ENCODE measurements at places on chromosomes 2 and 18.

DNA sequence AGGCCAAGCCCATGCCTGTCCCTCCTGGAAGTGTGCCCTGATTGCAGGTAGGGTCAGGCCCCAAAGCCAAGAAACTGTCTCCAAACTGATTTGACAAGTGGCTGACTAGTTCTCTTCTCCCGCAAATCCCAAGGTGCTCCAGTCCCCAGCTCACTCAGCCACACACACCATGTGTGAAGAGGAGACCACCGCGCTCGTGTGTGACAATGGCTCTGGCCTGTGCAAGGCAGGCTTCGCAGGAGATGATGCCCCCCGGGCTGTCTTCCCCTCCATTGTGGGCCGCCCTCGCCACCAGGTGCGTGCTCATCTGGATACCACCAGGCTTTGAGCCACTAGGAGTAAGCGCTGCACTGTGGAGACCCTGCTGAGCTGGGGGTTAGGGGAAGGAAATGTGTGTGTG, 8.3 kb downstream of the ACTG2 start:
- no peak for DNase-seq

DNA sequence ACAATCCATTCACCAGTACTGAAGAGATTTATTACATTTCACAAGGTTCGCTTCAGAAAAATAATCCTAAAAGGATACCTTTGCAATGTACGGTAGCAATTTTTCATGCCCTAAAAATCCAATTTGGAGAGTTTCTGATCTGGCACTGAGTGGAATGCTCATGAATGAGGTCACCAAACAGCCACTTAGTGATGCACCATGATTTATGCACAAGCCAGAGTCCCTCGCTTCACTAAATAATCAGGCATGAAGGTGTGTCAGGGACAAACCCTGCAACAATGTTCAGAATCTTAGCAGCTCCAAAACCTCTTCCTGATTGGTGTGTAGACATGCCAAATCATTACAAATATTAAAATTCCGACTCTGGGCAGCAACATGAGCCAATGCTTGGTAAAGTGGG, 221.1 kb downstream of the CNTNAP5 start:
- no peak for DNase-seq

- DNase-seq = no peak
These were observed 297.7 kb upstream of the SYT4 start for GRCh38 chr18:43574974-43575373.

DNA sequence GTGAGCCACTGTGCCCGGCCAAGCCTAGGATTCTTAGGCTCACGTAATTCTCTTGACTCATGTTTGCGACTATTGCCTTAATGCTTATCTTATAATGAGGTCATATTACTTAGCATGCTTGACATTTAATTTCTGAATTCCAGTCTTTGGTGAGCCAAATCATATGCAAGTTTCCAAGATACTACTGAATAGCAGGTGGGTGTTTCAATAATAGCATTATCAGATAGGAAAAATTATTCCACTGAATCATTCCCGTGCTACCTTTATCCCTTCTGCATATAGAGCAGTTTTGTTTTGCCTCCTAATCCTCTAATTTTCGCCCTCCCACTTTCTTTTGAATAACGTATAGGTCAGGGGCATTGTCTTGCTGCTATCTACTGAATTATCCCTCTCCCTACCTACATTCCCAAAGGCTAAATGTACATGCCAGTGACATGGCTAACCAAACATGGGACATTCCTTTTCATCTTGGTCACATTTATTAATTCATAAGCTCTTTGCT, 4.9 kb downstream of the DAW1 start:
- no peak for DNase-seq

- DNase-seq = no peak
These were observed 8.9 kb downstream of the SULT1C2 start for GRCh38 chr2:108297436-108298141.

- DNase-seq = no peak
These were observed 14.8 kb downstream of the MBD2 start for GRCh38 chr18:54209471-54210180.

DNA sequence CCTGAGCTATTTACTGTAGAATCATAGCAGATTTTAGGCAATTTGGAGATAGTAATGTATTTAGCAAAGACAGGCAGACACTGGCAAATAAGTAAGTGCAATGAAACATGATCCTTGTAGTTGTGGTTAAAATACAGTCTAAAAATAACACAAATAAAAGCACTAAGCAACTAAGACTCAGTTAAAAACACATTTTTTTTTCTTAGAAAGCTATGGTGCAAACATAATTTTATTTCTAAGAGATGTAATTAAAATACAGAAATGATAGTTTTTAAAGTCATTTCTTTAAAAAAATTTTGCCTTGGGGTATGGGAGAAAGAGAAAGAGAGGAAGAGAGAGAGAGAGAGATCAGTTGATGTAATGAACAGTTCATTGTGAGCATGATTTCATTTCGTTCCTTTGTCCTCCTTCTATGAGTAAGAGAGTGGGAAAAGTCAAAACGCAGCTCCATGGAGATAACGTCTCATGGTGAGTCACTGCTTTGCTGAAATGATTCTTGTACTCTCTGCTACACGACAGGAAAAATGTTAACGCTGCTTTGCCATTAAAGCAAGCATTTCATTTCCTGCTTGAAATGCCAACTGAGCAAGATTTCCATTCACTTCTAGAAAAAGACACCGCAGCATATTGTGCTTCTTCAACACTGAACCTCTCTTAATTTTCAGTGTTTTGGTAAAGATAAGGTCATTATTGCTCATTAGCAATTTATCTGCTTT, 61.3 kb upstream of the PGAP1 start:
- DNase-seq = peak; percentile 14

- no peak for DNase-seq
These were observed 20.4 kb downstream of the RBM43 start for GRCh38 chr2:151241224-151241623.

DNA sequence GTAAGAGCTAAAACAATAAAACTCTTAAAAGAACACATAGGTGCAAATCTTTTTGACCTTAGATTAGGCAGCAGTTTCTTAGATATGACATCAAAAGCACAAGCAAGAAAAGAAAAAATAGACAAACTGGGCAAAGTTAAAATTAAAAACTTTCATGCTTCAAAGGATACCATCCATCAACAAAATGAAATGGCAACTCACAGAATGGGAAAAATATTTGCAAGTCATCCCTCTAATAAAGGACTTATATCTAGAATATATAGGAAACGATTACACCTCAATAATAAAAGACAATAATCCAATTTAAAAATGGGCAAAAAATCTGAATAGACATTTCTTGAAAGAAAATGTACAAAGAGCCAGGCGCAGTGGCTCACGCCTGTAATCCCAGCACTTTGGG, 29.5 kb upstream of the ALMS1 start:
- no peak for DNase-seq

DNA sequence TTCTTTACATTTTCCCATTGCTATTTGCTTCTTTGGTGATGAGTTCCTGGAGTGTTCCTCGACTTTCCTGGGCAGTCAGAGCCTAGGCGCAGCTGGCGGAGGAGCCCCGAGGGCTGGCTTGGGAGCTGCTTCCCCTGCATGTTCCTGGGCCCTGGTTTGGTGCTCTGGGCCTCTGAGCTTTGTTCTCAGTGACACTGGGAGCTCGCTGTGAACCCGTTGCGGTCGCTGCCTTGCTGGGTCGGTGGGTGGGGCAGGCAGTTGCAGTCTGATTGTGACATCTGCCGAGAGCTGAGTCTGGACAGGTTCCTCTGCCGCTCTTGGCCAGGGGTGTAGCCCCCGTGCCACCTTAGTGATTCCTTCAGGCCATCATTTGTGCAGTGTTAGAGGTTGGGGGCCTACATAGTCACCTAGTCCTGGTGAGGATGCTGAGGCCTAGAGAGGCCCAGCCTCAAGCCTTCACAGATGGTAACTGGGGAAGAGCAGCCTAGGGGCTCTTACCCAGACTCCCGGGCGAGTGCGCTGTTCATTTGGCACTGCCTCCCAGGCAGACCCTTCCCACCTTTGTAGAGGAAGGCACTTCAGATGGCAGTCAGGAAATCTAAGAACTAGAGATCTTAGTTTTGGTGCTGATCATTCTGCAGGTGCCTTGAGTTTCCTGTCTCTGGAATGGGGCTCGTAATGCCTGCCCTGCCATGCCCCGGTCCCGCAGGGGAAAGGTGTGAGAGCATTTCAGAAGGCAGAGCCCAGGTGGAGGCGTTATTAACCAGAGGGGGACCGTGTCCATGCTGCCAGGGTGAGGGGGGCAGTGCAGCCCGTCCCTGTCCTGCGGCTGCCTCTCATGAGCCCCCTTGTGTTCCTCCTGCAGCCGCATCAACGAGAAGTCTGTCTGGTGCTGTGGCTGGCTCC, 8.4 kb downstream of the ASB1 start:
- DNase-seq = no peak

DNA sequence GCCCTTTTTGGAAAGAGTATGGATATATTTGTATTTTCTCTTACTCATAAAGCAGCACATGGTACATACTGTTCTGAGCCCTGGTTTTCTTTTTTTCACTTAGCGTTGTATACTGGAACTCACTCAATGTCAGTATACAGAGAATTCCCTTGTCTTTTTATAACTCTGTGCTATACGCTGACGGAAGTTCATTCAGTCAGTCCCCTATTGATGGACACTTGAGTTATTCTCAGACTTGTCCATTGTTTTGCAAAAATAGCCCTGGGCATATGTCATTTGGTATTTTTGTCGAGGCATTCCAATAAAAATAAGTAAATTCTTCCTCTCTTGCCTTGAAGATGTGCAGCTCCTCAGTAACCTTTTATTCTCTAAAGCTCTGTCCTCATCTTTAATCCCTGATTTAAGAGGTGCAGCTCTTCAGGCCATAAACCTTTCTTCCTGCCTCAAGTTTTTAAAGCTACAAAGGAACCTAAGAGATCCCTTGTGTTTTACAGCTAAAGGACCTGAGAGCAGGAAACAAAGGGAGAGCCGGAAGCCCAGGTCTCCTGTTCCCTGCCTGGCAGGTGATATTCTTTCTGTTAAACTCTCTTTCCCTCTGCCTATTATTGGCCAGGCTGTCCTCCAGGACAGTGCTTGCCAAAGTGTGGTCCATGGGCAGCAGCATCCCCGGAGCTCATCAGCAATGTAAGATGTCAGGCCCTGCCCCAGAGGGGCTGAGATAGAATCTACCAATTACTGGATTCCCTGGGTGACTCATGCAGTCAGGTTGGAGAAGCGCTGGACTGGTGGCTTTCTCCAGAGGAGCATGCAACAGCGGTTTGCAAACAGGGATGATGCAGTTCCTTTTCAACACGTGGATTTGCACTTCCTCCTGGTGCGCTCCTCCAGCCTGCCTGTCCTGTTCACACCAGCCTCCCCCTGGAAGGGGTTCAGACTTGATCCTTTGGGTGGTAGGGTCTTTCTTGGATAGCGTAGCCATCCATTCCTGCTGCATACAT, 158.0 kb downstream of the NEDD4L start:
- DNase-seq = no peak

DNA sequence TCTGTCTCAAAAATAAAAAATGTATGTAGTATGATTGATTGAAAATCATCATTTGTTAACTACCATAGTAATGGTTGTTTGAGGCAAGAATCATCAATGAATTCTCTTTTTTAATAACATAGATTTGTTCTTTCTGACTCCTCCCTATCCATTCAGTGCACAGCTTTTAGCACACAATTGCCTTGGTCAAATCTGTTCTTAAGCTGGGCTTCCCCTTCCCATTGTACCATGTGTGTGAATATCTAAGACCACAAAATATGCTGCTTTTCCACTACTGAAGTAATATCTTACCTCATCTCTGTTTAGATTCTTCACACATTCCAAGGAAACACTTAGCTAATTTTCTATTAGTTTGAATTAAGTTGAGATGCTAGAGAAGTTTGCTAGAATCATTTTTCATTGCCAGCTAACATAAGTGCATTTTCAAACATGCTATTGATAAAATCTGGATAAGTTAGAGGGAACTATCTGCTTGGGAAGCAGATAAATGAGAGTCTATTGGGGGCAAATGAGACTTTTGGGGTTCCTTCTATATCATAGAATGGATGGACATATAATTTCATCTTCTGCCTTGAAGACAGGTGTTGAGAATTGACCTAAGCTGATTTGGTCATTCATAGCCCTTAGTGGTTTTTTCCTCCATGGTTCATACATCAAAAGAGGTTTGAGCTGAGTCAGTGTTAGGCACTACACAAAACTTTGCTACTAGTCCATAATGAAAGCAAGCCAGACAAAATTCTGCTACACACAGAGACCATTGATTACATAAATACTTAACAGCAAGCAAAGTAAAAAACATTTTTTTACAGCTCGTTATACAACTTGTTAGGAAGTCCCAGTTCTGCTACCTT, 231.9 kb downstream of the PLCL1 start:
- DNase-seq = no peak

DNA sequence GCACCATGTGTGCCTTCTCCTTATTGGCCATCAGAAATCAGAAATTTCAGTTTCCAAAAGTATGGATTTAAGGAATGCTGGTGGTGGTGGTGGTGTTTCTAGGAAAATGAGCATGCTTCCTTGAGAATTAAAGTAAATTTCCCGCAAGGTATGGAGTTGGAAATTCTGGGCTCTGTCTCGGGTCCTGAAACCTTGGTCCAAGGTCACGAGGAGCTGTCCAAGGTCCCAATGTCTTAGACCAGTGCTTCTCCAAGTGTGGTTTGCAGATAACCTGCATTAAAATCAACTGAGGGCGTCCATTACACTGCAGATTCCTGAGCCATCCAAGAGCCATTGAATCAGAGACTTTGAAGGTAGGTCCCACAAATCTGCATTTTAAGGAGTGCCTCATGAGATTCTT, 210.9 kb upstream of the PKDCC start:
- peak; percentile 32 for DNase-seq

GRCh38 chr2:3192920-3193319, 184.7 kb downstream of the EIPR1 start:
- no peak for DNase-seq

DNA sequence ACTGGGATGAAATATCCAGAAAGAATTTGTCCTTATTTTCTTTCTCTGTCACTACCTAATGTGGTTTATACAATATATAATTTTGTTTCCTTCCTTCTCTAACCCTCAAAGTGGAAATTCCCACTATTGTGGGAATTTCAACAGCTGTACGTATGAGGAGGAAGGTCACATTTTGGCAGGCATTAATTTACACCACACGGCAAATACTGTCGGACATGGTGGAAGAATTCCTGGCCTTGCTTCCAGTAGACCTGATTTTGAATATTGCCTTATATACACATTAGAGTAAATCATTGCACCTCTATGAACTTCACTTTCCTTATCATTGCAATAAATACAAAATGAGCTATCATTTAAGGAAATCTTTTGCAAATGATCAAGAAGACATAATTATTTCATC, 358.1 kb upstream of the ETAA1 start:
- DNase-seq = no peak

- DNase-seq = no peak
These were observed 13.1 kb downstream of the SEH1L start for GRCh38 chr18:12960853-12961397.

GRCh38 chr2:48883661-48884060, 128.1 kb upstream of the LHCGR start:
- no peak for DNase-seq

- DNase-seq = no peak
These were observed 6.9 kb upstream of the CCBE1 start for GRCh38 chr18:59704146-59704545.

DNA sequence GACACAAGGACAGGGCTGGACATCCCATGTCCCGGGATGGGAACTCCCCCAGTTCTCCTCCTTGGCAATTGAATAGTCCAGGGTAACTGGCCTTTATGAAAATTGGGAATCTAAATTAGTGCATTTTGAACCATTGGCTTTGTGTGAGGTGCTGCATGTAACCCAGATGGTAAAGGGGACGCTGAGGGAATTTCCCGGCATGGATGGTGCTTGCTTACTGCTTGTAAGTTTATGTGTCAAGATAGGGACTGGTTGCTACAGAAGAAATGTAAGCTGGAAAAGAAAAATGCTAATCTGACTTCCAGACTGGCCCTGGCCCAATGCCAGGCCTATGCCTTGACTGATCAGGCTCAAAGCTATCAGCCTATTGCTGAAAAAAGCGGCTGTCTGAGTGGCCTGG, 1096.7 kb upstream of the DDX18 start:
- DNase-seq = no peak
